ENCODE measurements at places on chromosomes 2 and 18. TPM values are rescaled to one million over a fixed set of nuclear protein-coding genes. Genes with fewer than 3 reads are reported as not detected.

Gene PID1
- not detected for total RNA-seq

- DNase-seq, result no peak
Measured at GRCh38 chr2:22832196-22832595, 552.8 kb upstream of the KLHL29 start.

Gene ZNF892
- total RNA-seq, result 4.8 TPM

Gene HOXD12
- not detected for total RNA-seq
